Activated T-cell treated with anti-CD3 and anti-CD28 coated beads, Interleukin-2, amount 50 U/mL, for 72 hours (primary cell): ENCODE measurements at places on chromosomes 1 and 21. TPM values are rescaled to one million over a fixed set of nuclear protein-coding genes. Genes with fewer than 3 reads are reported as not detected.

TXNIP gene
- total RNA-seq = 141 TPM

GPR157 gene
- 7.5 TPM for total RNA-seq

DNA sequence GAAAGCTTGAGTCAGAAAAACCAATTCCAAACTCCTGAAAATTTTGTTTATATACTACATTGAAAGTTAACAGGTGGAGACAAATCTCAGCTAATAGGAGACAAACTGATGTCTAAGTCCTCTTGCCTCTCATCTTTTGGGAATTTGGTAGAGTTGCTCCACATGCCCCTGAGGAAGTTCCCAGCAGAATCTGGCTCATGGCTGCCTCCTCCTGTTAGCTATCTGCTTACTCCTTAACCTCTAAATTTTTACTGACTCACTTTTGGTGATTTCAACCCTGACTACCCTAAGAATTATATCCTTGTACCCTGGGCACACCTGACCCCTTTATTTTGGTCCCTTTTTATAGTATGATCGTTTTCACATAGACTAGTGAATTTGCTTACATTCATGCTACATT is 633.7 kb upstream of the USP24 start:
- DNase-seq = no peak

GRCh38 chr1:119008483-119009311 is 20.6 kb upstream of the TBX15 start:
- peak; percentile 38 for DNase-seq

DNA sequence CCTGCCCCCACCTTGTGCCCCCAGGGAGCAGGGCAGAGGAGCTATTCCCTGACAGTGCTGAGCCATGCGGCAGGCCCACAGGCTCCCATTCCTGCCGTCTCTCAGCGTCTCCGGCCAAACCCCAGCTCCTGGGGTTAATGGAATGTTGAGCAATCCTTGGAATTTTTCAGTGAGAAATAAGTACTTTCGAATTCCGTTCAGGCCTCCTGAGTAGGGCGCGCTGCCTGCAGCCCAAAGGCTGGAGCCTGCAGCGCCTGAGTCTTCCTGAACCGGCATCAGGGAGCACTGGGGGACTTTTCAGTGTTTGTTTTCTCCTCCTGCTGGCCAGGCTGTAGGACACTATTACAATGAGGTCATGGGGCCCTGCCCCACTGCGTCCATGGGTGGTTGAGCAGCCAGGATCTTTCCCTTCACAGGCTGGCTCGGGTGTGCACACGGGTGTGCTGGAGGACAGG is 33.3 kb upstream of the CSF1 start:
- no peak for DNase-seq

DNA sequence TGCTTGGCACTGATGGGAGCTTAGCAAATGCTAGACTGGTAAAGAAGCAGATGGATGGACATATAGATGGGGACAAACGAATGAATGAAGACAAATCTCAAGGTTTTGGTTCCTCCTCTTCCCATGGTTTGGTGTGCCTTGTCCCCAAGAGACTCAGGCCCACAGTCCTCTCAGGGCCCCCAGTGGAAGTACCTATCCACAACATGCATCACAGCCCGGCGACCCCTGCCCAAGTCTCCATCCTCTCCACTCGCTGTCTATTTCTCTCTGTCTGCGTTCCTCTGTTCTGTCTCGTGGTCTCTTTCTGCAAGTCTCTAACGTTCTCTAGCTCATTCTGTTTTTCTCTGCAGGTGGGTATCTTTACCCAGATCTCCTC is 85.8 kb downstream of the GLIS1 start:
- DNase-seq = no peak

DNA sequence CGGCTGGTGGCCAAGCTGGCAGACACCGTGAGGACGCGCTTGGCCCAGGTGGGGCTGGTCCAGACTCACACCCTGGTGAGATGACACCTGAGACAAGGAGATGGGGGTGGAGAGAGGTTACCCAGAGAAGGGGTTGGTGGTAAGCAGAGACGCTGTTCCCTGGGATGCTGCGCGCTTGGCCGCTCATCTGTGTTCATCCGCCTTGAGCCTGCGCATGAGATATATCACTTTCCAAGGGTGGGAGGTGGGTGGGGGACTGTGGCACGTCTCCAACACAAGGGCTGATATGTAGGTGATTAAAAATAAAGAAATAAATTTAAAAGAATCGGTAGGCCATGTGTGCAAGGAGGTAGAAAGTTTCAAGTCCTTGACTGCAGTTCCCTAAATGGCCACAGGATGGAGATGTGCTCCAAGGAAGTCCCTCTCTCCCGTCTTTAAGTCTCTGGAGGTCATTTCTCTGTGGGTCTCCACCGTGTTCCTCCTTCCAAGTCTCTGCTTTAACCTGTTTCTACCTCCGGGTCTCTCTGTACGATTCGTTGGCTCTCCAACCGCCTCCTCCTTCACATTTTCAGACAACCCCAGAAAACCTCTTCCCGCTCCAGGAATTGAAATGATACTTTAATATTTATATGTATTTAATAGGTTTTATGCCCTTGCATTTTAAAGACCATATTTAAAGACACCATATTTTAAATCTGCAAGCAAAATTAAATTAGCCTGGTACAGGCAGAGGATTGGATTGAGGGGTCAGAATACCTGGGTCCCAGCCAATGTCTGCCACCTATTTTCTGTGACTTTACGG is 4.5 kb downstream of the TTC24 start:
- peak; percentile 80 for DNase-seq

DNA sequence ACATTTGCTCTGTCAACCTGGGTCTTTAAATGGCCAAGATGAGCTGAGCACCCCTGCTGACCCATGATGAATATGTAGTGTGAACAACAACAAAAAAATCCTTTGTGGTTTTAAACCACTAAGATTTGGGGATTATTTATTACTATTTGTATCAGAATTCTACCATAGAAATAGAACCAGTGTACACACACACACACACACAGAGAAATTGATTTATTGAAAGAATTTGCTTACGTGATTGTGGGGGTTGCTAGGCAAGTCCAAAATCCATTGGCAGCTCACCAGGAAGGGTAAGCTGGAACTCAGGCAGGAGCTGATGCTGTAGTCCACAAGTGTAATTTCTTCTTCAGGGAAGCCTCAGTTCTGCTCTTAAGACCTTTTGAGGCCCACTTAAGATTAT is 82.5 kb upstream of the MAP1LC3C start:
- no peak for DNase-seq

DNA sequence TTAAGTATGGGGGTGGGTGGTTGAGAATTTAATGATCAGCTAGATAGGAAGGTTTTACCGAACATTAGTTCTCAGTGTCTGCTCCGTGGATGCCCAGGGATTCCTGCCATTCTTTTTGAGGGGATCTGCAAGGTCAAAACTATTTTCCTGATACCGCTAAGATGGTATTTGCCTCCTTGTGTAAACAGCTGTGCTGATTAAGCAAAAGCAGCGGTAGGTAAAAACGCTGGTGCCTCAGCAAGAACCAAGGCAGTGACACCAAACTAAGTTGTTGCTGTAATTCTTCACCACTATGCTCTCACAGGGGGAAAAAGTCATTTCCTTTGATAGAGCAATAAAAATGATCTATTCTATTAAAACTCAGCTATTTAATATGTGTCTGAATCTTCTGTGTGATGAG is 229.0 kb downstream of the FMN2 start:
- no peak for DNase-seq

DNA sequence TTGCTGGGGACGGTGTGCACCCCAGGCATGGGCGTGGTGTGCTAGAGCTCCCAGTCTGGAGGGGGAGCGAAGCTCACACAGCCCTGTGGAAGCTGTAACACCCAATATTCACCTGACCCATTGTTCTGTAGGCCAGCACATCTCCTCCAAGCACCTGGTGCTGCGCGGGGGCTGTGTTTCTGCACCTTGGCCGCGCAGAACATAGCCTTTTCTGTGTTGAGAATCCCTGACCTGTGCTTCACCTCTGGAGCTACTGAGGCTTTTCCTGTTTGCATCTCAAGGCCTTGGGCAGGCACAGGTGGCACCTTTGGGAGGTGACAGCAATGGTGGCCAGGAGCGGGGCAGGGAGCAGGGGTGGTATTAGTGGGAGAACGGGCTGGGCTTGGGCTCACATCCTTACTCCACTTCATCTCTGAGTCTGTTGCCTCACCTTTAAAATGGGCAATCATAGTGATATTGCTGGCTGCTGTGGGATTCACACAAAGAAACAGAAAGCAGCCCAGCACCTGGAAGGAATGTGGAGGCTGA is 343.9 kb upstream of the AJAP1 start:
- no peak for DNase-seq

DNA sequence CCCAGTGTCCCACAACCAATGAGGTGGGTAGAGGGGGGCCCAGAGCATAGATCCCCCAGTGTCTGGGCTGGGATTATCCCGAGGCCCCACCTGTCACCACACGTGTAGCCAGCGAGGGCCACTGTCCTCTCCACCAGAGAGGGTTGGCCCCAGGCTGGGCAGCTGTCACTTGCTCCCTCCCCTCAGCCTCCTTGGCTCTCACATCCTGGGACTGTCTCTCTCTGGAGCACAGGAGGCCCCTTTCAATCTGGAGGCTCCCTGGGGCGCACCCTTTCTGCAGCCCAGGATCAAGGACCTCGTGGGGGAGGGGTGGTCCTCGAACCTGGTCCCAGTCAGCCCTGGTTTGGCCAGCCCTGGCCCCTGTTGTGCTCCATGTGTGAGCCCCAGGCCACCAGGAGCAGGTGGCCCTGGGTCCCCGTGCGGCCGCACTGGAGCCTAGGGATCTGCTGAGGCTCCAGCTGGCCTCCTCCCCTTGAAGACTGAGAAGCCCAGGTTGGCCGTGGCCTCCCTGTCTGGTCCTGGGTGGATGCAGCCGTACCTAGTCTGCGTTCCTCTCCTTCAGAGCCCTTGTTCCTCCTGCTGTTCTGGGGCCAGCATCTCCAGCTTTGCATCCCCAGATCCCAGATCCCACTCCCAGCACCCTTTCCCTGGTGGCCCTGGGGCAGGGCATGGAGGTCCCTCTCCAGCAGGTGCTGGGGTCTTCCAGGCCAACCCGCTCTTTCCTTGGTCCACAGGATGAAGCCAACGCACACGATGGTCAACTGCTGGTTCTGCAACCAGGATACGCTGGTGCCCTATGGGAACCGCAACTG is 6.7 kb downstream of the TMEM201 start:
- DNase-seq = no peak

DNA sequence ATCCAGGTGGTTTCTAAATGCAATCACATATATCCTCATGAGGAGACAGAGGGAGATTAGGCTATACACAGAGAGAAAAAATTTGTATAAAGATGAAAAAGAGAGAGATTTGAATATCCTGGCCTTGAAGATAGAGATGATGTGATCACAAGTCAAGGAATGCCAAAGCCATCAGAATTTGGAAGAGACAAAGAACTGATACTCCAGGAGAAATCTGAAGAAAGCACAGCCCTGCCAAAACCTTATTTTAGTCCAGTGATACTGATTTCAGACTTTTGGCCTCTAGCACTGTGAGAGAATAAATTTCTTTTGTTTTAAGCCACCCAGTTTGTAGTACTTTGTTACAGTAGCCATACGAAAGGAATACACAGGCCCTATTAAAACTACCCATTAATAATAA is 33.4 kb downstream of the DOCK7 start:
- DNase-seq = no peak

DNA sequence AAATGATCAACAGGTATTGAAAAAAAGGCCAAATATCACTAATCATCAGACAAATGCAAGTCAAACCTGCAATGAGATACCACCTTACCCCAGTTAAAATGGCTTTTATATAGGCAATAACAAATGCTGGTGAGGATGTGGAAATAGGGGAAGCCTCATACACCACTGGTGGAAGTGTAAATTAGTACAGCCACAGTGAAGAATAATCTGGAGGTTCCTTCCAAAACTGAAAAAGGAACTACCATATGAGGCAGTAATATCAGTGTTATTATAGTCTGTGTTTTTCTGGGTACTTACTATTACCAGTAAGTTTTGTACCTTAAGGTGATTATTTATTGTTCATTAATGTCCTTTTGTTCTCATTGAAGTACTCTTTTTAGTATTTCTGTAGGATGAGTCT is 201.3 kb downstream of the MRPL39 start:
- no peak for DNase-seq

GRCh38 chr1:24360681-24361080 is 41.5 kb downstream of the GRHL3 start:
- no peak for DNase-seq

DNA sequence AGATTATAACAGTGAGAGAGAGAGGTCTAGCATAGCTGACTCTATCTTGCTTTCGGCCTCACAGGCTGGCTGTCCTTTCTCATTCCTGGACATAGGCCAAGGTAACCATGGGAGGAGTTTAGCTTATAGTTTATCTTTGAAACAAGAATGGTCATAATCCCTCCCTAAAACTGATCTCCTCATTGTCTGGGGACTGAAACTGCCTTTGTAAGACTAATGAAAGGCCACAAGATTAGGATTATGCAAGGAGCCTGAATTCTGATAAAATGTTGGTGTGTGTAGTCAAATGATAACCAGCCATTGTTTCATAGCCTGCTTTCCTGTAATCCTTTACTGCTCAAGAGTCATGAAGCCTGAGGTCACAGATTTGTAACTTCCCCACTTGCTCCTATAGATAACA is 131.9 kb upstream of the LYPLAL1 start:
- no peak for DNase-seq

- no peak for DNase-seq
Measured at GRCh38 chr1:27520651-27521050, 30.7 kb upstream of the WASF2 start.

GRCh38 chr1:1293263-1294249 is 13.3 kb downstream of the SCNN1D start:
- DNase-seq = no peak

GRCh38 chr1:102901996-102902395 is 206.3 kb downstream of the COL11A1 start:
- no peak for DNase-seq

DNA sequence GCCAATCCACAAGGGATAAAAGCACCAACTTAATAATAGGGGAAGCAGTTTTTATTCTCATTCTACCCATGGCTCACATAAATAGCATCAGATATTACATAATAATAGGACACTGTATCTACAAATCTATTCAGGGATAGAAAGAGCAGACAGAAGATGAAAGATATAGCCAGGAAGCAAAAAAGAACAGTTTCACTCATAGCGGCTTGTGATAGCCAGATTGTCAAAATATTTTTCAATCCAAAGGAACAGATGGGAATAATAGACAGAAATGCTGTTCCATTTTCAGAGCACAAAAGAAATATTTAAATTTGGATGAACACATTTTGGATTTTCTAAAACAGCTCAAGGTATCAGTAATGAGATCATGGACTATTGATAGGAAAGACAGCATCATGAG is 232.5 kb upstream of the GREM2 start:
- DNase-seq = no peak
